ENCODE measurements at places on chromosomes 11 and 22.

GRCh38 chr11:116874251-116874650, 36.8 kb upstream of the APOA1 start:
- no peak for DNase-seq

GRCh38 chr11:64566042-64566914, 24.7 kb upstream of the SLC22A12 start:
- peak; percentile 29 for DNase-seq

DNA sequence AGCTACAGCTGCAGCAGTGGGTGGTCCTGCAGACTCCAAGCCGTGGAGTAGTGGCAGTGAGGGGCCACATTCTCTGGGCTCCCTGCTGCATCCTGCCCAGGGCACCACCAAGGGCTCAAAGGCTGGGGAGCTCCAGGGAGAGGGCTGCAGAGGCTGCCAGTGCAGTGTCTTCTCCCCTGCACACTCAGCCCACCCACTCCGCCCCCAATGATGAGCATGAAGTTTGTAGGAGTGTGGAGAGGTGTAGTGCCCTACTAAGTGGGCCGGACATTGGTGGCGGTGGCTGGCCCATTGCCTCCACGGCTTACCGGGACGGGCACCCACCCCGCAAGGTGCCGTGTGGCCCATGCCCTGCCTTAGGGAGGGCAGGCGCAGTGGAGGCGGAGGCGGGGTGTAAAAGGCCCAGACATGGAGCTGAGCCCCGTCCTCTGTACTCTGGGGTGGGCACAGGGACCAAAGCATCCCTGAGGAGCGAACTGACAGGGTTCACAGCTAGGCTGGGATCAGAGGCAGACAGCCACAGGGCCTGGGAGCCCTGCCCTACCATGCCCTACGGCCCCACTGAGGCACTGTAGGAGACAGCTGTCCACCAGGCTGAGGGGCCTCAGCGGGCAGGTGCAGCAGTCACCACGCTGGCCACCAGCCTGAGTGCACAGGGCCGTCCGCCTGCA, 18.9 kb downstream of the ARVCF start:
- DNase-seq: no peak

GRCh38 chr11:61007383-61007955, 36.0 kb downstream of the CD6 start:
- no peak for DNase-seq

DNA sequence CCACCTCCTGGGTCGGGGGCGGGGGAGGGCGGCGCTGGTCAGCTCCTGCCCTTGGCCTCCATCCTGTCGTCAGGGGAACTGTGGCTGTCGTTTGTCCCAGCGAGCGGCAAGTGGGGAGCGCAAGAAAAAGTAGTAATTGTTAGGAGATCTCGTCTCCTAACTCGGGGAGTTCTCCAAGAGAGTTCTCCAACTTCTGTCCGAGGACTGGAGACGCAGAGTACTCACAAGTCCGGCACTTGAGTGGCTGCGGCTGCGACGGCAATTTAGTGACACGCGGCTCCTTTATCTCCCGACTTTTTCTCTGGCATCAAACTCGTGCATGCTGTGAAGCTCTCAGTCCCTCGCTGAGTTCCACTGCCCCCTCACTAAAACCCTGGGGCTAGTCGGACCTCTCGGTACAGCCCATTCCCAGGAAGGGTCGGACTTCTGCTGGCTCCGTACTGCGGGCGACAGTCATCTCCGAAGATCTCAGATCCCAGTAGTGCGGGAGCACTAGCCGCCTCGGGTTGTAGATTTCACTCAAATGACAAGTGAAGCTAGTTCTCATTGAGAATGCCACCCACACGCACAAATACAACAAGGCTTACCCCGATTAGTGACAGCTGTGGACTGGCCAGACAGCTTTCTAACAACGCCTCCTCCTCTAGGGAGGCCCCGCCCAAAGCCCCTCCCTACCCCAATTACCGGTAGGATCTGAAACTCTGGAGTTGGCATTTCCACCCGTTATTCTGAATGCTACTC, at the start of gene PGR:
Gene PGR (minus strand): TSS at position 611 of the 741 bp plus-strand sequence. CDS start 743 bp downstream, outside the sequence.
- no peak for DNase-seq

DNA sequence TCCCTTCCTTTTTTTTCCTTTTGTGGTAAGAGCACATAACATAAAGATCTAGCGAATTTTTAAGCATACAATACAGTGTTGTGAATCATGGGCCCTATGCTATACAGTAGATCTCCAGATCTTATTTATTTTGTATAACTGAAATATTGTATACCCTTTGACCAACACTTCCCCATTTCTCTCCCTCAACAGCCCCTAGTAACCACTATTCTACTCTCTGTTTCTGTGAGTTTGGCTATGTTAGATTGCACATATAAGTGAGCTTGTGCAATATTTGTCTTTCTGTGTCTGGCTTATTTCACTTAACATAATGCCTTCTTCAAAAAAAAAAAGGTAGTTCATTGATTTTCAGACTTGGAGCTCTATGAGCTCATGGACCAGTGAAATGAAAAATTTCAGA, 180.5 kb downstream of the C11orf91 start:
- DNase-seq: no peak
